ENCODE measurements at places on chromosomes 6 and 20.

GRCh38 chr6:75528423-75528822 lies 34.8 kb upstream of the FILIP1 start:
- no peak for DNase-seq

- no peak for DNase-seq
These were observed 235.0 kb downstream of the TTLL2 start for GRCh38 chr6:167559675-167560479.

GRCh38 chr20:33733654-33734576 lies 2.1 kb downstream of the ZNF341 start:
- DNase-seq: no peak

DNA sequence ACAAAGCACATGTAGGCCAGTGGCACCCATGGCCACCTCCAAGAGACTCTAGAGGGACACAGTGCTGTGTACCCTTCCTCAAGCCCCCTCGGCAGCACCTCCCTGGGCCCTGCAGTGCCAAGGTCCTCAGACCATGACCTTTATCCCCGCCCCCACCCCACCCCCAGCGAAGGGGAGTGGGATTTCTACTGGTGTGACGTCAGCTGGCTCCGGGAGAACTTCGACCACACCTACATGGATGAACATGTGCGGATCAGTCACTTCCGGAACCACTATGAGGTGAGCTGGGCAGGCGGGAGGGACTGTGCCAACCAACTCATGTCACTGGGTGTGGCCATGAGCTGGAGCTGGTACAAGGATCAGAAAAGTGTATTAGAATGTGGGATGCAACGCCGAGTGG lies 38.0 kb downstream of the TTLL9 start:
- DNase-seq: no peak

- DNase-seq: no peak
These were observed 24.3 kb upstream of the SCRT2 start for GRCh38 chr20:699811-700338.

DNA sequence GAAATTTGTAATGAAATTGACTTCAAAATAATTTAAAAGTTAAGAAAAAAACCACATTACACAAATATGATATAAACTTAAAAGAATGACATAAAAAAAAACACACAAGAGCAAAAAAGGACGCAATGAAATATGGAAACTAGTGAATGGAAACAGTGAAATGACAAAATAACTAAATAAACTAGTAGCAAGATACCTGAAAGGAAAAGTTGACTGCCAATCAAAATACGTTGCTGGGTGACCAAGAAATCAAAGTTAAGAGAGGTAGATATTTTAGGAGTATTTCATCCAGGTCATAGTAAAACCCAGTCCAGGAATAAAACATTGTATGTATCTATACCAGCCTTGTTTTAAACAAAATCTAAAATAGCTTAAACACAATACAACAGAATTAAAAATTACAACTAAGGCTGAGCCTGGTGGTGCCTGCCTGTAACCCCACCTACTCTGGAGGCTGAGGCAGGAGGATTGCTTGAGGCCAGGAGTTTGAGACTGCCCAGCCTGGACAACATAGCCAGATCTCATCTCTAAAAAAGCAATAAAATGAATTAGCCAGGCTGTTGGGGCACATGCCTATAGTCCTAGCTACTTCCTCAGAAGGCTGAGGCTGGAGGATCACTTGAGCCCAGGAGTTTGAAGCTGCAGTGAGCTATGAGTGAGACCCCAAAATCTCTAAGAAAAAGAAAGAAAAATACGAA lies 22.0 kb downstream of the C6orf15 start:
- no peak for DNase-seq

All from stimulated activated CD8-positive, alpha-beta memory T cell treated with anti-CD3 and anti-CD28 coated beads, Interleukin-15, amount 100 ng/mL, for 24 hours (primary cell).